ENCODE measurements at places on chromosomes 1 and 21.

DNA sequence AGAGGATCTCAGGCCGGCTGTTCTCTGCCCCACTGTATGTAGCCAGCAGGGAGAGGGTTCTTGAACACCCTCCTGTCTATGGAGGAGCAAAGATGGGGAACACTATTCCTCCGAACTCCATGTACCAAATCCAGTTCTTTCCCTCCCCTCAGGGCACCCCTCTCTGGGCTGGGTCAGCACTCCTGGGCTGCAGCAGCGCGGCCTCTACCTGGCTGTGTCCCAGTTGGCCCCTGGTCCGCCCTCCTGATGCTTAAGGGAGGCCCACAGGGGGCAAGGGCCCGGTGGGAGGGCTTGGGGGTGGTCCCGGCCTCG, 471 bp upstream of the ADPRS start:
- DNase-seq: no peak

DNA sequence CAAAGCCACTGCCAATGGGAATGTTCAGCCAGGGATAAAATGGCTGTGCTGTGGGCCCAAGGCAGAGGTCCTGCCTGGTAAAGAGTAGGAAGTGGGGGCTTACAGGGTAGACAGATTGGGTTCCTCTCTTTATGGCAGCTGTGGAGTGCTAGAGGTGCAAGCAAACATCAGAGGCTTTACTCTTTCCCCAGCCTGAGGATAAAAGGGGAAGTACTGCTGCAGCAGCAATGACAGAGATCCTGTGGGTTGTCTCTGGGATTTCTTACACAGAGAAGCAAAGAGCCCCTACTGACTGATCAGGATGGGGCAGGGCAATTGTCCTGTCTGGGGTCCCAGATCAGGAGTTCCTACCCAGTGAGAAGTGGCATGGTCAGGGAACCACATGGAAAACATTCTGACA, 54.2 kb downstream of the DRAM2 start:
- DNase-seq: no peak

DNA sequence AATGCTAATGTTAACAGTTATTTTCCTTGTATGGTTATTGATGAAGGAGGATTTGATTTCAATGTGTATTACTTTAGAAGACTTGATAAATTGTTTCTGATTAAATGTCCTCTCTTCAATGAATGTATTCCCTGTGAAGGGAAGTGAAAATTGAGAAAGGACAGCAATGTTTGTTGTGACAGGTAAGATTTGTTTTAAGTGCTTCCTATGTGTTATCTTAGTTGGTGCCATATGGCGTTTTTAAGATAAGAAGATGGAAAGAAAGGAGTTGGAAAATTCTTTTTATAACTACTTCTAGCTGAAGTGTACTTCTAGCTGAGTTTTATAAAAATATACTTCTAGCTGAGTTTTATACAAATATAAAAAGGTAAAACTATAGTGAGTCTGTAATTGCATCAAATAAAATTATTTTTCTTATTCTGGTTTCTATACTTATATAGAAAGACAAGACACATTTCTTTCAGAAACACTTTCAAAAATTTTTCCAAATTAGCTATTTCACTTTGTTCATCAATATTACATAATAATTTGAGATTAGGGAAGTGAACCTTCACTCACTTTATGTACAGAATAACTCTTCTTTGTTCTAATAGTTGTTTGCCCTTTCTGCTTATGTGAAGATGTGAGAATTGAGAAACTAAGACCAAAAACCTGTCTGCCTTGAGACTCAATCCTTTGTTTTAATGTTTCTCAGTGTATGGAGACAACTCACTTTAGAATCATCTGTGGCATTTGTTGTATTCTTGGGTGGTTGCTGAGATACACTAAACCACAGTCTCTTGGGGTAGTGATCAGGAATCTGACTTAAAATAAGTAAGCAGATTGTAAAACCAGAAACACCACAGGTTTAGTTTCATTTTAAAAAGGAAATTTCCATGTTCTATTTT, 382.9 kb upstream of the B3GALT2 start:
- DNase-seq: peak; percentile 16

DNA sequence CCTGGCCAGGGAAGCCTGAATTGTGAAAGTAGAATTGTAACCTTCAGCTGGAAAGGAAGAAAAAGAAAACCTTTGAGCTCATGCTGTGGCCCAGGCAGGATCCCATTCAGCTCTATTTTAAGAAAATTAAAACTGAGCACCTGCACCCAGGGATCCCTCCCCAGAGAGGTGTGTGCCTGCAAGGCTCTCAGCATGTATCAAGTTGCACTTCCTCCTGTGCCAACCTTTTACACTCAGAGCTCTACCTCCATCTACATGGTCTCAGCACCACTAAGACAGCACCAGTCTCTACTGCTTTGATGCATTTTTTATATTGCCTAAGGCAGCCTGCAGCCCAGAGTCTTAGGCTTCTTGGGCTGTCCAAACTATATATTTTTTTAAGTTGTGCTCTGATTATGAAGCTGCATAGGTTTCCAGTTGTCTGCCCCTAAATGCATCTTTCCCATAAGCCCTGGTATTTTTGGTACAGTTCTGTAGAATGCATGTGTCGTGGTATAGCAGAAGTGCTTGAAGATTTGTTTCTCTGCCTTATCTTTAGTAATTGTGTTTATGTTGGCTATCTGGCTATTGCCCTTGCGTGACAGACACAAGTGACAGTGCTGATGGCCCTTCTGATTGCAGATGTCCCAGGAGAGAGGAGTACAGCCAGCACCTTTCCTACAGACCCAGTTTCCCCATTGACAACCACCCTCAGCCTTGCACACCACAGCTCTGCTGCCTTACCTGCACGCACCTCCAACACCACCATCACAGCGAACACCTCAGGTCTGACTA, 63.1 kb downstream of the PTPRC start:
- DNase-seq: no peak

GRCh38 chr1:231626535-231626950, at the start of gene DISC1:
TSS of gene DISC1 (plus strand) at chr1:231626790. CDS start at chr1:231626868, 78 bp downstream.
- peak; percentile 82 for DNase-seq

- peak; percentile 99 for DNase-seq
Observed at GRCh38 chr21:43585924-43586413, 73.3 kb downstream of the HSF2BP start.

DNA sequence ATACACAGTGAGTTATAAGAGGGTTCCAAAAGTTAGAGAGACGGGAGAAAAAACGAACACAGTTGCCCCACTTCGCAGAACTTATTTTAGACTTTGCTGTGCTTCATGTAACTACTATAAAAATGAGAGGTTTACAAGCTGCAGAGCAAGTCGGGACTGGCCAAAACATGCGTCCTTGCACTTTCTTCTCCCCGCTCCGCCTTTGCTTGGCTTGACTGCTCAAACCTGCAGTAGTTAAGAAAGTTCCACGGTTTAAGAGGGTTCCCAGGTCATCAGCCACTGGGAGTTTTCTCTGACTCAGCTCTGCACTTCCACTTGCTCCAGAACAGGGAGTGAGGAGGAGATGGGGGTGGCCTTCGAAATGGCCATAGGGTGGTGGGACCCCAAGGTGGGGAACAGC, 36.2 kb downstream of the CLIC6 start:
- no peak for DNase-seq

DNA sequence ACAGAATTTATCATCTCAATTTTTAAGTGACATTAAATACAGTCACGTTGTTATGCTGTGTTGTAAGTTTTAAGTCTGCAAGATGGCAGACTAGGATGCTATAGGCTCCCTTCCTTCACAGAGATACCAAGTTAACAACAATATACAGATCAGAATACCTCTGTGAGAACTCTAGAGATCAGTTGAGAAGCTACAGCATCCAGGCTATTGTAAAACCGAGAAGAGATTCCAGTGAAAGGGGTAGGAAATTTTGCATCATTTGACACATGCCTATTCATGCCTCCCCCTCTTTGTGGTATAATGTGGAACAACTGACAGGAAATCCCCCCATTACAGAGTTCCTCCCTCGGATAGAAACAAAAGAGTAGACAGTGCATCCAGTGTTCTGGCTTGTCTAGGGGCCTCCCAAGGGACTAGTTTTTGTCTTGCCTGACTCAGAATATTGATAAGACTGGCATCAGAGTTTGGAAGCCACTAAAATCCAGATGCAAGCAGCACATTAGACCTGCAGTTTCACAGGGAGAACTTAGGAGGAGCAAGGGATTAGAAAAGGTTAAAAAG, 80.6 kb downstream of the LBR start:
- DNase-seq: no peak

GRCh38 chr21:36589352-36589971, 109.5 kb upstream of the SIM2 start:
- DNase-seq: peak; percentile 63

GRCh38 chr1:6950001-6950765, 164.9 kb downstream of the CAMTA1 start:
- no peak for DNase-seq

DNA sequence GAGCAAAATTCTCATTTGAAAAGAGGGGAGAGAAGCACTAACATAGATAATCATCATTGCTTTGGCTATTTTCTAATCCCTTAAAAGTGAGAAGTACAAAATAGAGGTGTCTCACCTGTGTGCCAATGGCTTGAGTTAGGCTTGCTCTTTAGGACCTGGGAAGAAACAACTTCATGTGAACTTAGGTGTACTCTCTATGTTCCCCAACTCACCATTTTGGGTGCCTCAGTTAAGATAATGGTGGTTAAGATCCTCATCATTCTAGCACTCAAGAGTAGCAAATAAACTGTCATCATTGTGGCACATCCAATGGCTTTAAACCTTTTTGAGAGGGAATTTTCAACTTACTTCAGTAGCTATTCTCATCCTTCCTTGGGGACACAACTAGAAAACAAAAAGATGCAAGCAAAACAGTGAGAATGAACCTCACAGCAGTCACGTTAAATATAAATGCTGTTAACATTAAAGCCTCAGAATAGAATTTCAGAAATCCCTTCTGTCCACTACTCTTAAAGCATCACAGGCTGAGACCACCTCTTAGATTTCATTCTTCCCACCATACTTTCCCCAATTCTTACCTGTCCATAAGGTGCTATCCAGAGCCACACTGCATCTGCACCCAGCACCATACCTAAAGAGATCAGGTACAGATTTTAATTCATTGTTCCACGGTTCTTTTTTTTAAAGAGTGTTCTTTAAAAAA, 1.2 kb downstream of the GAS5 start:
- DNase-seq: no peak

GRCh38 chr1:47491341-47491753, 53.5 kb downstream of the FOXD2 start:
- DNase-seq: no peak

GRCh38 chr21:23664193-23664694, 1943.0 kb downstream of the MRPL39 start:
- no peak for DNase-seq

GRCh38 chr21:38944903-38945302, 139.2 kb downstream of the ETS2 start:
- no peak for DNase-seq

GRCh38 chr1:54870869-54871268, 16.1 kb downstream of the DHCR24 start:
- DNase-seq: no peak

GRCh38 chr21:45291613-45292398, 4.1 kb upstream of the POFUT2 start:
- no peak for DNase-seq

GRCh38 chr1:79161077-79161476, 154.5 kb upstream of the ADGRL4 start:
- peak; percentile 43 for DNase-seq

- DNase-seq: no peak
Observed at GRCh38 chr1:158328426-158328825, 2.9 kb downstream of the CD1B start.

- DNase-seq: no peak
Observed at GRCh38 chr1:76125473-76126219, 51.1 kb downstream of the ST6GALNAC3 start.

DNA sequence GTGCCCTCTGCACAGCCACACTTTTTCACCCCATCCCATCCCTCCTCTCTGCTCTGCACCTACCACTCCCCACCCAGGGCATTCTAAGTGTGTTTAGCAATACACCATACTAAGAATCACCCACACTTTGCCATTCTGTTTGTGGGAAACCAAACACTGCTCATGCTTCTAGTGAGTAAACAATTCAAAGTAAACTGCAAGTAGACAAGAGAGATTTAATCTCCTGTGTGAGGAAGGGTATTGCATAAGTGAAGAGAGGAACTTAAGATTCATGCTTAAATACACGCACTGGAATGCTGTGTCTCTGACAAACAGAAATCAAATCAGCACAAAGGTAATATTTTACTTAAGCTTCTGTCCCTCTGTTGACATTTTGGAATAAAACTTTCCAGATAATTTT, 4.8 kb upstream of the EDARADD start:
- no peak for DNase-seq

DNA sequence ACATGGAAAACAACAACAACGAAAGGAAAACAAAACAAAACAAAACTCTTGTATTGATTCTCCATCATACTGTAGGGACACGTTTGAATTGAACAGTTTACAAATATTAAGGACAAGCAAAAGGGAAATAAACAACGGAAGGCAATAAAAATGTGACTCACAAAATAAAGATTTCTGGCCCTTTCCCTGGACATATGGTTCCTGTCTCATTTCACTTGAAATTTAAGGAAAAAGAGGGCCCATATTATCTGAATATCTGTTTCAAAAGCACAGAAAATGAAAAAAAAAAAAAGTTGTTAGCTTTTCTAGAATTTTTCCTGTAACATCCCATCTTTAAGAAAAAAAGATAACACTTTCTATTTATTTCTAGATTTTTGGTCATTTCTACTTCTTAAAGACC, 3.6 kb upstream of the PKN2 start:
- no peak for DNase-seq

- no peak for DNase-seq
Observed at GRCh38 chr1:60162936-60163335, 89.4 kb upstream of the C1orf87 start.

GRCh38 chr1:84762664-84763063, 72.4 kb upstream of the SSX2IP start:
- no peak for DNase-seq

- DNase-seq: no peak
Observed at GRCh38 chr1:40858856-40859416, 3.2 kb downstream of the CITED4 start.

DNA sequence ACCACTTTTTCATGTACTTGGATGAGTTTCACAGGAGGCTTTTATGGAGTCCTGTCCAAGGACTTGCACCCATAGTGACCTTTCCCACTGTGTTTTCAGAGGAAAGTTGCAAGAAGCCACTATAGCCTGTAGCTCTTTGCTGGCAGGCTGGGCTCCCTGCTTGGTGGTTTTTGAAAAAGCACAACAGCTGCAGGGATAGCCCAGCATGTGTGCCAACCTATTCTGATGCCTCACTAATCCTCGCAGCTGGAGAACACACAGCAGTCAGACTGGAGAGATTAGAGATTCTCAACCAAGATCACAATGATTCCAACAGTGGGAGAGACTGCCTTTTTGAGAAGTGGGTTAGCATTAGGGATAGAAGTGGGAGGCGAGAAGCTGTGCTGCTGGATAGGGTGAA, 24.1 kb upstream of the ARHGEF11 start:
- no peak for DNase-seq
